Fibroblast of skin of right biceps (primary cell): ENCODE measurements at places on chromosomes 7 and 10.

- peak; percentile 56 for DNase-seq
Observed at GRCh38 chr7:33965183-33965744, 59.9 kb downstream of the BMPER start.

GRCh38 chr10:97048649-97049427 lies 136.9 kb downstream of the SLIT1 start:
- no peak for DNase-seq

DNA sequence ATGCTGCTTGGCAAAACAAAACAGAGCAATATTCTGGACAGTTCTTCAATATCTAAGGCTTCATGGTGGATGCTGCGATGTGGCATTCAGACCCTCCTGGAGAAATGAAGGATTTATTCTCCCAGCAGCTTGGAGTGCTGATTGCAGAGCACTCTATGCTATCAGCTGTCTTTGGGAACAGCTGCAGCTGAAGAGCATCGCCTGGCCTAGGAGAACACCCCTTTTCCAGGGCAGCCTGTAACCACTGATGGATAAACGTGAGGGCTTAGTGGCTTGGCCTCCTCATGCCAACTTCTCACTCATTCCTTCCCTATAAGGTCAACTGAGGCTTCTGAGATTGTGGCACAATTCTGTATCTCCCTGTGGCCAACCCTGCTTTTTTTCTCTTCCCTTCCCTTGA lies 638.1 kb upstream of the CNTNAP2 start:
- DNase-seq: no peak

- DNase-seq: no peak
Observed at GRCh38 chr7:6316226-6316625, 43.8 kb upstream of the CYTH3 start.

DNA sequence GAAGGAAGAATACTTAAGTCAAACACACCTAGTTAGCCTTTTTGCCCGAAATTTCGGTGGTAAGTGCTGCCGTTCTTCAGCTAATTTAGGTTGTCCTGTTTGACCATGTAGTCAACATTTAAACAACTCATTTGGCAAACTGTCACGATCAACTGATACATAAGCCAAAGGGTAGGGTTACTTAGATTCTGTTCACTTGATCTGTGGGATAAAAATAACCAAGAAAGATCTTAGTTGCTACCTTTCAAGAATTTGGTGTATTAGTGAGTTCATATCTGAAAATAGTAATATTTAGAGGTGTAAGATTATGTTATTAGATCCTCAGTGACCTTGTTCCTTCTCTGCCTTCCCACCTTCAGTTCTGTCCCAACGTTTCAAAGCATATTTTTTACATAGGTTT lies 2.0 kb downstream of the TNKS2 start:
- no peak for DNase-seq

- no peak for DNase-seq
Observed at GRCh38 chr10:94024407-94024806, 30.7 kb downstream of the PLCE1 start.

DNA sequence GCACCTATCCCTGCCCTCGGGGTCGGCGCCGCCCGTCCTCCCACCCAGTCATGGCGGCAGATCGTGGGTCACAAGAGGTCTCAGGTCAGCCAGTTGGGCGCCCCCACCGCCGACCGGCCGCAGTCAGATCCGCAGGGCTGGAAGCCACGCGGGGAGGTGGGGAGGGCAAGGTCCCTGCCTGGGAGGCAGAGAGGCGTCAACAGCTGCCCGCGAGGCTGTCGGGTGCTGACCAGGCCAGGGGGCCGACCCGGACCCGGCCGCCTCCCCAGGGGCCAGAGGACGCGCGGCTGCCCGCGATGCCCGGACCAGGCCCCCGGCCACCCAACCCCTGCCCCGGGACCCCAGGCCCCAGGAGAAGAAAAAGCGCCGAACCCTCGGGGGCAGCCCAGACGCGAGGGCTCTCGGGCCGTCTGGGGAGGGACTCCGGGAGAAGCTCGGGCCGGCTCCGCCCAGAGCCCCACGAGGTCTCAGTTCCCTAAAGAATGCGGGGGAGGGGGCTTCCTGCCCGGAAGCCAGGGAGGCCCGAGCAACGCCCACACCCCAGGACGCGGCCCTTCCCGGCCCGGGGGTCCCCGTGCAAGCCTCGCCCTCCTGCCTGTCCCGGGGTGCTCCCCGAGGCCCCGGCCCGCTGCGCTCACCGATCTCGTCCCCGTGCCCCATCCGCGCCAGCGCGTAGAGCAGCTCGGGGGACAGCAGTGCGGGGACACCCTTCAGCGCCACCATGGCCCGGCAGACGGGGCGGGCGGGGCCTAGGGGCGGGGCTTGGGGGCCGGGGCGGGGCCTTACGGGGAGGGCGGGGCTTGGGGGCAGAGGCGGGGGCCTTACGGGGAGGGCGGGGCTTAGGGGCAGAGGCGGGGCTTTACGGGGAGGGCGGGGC lies at the start of gene FUOM:
Gene FUOM, minus strand, starts transcription at position 735 of the 877 bp plus-strand sequence. Its CDS starts 12 bp downstream, at position 723.
- peak; percentile 72 for DNase-seq

DNA sequence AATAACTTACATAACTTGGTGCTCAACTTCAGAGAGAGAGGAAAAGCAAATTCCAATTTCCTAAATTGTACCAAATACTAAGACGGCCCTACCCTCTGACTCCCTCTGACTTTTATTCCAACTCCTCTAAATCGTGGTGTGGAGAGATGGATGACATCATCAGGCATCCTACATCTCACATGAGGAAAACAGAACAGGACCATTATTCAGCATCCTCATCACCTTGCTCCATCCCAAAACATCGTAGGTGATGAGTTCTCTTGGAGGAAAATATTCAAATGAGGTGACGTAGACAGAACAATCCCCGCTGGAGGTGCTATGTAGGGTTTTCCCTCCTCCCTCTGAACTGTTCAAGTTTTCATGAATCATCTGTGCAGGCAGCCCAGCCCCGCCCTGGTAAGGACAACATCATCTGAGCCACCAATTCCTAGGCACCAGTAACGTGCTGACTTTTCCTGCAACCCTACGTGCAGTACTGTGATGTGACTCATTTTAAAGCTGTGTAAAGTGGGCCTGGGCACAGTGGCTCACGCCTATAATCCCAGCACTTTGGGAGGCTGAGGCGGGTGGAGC lies 167.2 kb downstream of the CALN1 start:
- DNase-seq: no peak

DNA sequence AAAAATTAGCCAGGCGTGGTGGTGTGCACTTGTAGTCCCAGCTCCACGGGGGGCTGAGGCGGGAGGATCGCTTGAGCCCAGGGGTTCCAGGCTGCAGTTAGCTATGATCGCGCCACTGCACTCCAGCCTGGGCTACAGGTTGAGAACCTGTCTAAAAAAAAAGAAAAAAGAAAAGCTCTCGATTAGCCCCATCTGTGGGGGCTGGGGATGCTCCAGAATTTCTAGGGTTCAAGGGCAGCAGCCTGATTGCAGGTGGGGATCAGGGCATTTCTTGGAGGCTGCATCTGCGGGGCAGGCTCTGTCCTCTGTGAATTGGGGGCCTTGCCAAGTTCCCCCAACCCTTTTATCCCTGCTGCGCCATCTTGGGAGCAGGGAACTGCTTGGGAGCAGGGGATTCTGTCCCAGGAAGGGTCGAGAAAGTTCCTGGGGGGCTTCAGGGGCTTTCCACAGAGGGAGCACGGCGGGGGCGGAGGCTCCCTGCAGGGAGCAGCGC lies 651 bp upstream of the ARPC1A start:
- no peak for DNase-seq

- peak; percentile 94 for DNase-seq
Observed at GRCh38 chr7:55538538-55538937, 33.8 kb downstream of the VOPP1 start.

GRCh38 chr7:26652401-26653100 lies 211.8 kb downstream of the SKAP2 start:
- DNase-seq: no peak
